COR-L47 (cell line): ENCODE measurements at places on chromosomes 7 and 10.

- DNase-seq: no peak
Observed at GRCh38 chr10:78437998-78438906, 404.6 kb downstream of the RPS24 start.

- no peak for DNase-seq
Observed at GRCh38 chr7:38565289-38565688, 65.9 kb downstream of the AMPH start.

DNA sequence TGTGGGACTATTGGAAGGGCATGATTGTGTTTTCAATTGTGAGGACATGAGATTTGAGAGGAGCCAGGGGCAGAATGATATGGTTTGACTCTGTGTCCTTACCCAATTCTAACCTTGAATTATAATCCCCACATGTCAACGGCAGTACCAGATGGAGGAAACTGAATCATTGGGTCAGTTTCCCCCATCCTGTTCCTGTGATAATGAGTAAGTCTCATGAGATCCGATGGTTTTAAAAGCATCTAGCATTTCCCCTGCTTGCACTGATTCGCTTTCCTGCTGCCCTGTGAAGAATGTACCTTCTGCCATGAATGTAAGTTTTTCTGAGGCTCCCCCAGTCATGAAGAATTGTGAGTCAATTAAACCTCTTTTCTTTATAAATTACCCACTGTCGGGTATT is 1367.1 kb downstream of the XPNPEP1 start:
- no peak for DNase-seq

GRCh38 chr7:71935674-71936073 is 476.5 kb downstream of the CALN1 start:
- no peak for DNase-seq

GRCh38 chr7:1255817-1256340 is 23.2 kb downstream of the UNCX start:
- no peak for DNase-seq

GRCh38 chr7:158284617-158285382 is 302.8 kb downstream of the PTPRN2 start:
- DNase-seq: no peak

- DNase-seq: no peak
Observed at GRCh38 chr10:88150339-88150738, 286.9 kb downstream of the PTEN start.

GRCh38 chr10:24152270-24152669 is 56.7 kb upstream of the KIAA1217 start:
- DNase-seq: no peak

DNA sequence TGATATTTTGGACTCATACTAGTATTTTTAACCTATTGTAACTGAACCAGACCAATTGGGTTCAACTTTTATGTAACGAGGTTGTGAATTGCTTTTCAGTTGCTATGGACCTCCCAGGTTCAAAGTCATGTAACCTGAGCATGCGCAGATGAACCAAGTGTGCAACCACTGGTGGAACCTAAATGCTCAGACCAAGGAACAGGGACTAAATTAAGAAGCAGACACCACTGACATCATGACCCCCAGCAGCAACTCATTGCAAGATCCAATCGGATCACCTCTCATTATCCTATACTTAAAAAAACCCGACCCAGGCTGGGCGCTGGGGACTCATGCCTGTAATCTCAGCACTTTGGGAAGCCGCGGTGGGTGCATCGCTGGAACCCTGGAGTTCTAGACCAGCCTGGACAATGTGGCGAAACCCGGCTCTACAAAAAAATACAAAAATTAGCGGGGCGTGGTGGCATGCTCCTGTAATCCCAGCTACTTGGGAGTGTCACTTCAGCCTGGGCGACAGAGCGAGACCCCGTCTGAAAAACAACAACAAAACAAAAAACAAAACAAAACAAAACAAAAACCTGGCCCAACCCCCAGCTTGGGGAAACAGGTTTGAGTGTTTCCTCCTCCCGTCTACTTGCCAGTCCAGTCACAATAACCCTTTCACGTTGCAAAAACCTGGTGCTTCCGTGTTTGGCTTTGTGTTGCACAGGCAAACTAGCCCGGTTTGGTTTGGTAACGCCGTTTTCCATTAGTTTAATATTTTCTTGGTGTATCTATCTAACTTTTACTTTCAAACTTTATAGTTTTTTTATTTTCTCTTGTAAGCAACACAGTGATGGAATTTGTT is 11.3 kb upstream of the ZNF518A start:
- no peak for DNase-seq

DNA sequence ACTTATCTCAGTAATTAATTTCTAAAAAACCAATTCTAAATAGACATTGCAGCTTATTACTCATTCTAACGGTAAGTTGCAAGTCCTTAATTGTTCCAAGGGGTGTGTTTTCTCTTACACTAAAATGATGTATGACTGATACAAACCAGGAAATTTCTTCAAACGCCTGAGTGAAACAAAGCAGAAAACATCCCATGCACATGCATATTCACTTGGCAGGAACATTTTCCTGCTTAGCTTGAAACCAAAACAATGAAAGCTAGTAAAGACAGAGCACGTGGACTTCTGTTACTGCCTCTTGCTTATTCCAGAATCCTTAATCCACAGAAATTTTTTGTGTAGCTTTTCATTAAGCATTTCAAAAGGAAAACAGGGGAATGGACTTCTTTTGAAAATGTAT is 187.7 kb downstream of the MTERF1 start:
- DNase-seq: no peak
